CD4-positive, alpha-beta T cell treated with Interleukin-15 for 4 hours (primary cell): ENCODE measurements at places on chromosomes 3 and 15.

DNA sequence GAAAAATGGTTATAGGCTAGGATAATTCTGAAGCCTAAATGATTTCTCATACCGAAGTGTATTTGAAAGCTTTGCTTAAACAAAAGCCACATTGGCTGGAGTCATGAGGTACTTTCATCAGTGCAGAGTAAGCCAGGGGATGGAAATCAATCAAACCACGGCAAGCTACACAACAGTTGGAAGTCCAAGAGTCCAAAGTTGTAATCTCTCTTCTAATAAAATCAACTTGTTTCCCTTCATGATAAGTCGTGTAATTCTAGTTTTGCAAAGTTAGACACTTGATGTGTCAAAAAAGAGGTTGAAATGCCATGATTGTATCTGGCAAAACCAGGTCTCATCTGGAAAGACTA is 250.5 kb upstream of the VEPH1 start:
- no peak for DNase-seq

DNA sequence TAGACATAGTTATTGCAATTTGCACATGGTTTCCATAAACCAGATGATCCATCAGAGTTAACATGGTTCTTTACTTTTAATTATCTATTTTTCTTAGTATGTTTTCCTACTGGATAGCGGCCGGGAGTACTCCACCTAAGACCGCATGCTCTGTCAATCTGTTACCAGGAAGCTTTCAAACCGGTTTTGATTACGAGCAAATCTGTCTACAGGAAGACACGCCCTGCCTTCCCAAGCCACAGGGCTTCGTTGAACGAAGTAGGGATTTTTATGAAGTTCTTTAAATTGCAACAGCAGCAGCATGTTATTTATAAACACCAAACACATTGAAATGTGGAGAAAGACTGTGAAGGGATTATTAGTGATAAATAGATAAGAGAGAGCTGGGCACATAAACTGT is 283.3 kb upstream of the ROBO2 start:
- DNase-seq, result no peak

- DNase-seq, result no peak
Observed at GRCh38 chr3:73026111-73026759, 29.6 kb downstream of the PPP4R2 start.

DNA sequence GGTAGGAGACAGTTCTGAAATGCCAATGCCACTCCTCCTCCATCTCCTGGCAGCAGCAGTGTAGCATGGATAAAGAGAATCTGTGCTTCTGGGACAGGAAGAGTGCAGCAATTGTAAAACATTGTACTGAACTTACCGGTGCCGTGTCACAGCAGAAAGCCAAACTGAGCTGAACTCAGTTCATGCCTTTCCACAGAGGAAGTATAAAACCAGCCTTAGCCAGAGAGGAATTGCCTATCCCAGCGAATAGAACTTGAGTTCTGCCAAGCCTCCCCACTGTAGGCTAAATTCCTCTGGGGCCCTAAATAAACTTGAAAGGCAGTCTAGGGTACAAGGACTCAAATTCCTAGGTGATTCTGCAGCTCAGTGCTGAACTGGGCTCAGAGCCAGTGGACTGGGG is 148.8 kb downstream of the SLC9A9 start:
- no peak for DNase-seq

DNA sequence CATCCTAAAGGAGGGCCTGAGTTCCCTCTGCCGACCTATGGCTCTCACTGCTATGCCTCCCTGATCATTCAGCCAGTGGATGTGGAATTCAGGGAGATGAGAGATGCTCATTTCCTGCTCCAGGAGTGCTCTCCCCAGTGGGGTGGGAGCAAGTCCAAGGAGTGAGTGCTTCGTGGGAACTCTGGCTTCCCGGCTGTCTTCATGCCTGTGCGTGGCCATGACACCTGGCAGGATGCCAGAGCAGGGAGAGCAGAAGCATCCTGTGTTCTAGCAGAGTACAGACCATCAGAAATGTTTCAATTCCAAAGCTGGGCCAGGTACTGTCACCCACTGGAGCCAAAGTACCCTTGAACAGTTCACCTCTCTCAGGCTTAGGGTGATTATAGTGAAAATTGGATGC is 45.1 kb downstream of the APH1B start:
- DNase-seq, result no peak

GRCh38 chr3:87795701-87796100 is 263.1 kb downstream of the CGGBP1 start:
- no peak for DNase-seq

DNA sequence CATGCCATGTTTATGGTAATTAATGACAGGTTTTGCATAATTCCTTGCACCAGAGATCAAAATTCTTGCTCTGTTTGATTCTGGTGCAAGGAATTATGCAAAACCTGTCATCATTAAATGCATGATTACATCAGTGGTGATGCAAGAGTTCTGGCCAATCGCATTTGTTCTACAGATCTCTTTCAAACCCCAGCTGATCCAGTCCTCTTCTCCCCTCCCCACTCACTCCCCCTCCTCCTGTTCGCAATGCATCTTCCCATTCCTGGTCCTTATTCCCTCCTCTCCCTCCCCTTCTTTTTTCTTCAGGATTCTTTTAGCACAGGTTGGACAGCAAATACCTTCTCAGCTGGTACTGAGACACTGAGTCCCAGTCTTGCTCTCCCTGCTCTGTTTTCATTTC is 82.1 kb downstream of the GABRB3 start:
- no peak for DNase-seq

- DNase-seq, result no peak
Observed at GRCh38 chr3:80855482-80855881, 906.0 kb downstream of the GBE1 start.

- no peak for DNase-seq
Observed at GRCh38 chr15:45128971-45129639, 574 bp downstream of the DUOXA1 start.

- no peak for DNase-seq
Observed at GRCh38 chr3:122366379-122366749, 16.7 kb downstream of the MIX23 start.

GRCh38 chr3:90102146-90102545 is 994.7 kb downstream of the EPHA3 start:
- DNase-seq, result no peak

DNA sequence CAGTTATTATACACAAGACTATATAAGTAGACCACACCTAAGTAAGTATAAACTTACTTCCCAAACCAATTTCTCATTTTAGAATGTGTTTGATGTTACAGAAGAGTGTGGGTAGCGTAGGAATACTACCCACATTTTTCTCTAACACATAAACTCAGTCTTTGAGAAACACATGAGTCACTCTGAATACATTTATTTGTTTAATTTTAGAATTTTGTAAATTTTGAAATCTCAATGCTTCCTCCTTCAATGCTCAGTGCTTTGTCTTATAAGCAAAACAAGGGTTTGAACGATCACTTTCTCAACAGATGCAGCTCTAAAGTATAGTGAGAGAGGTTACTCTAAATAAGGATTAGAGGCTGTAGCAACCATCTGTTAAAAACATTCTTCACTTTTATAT is 700.8 kb downstream of the SI start:
- DNase-seq, result no peak

DNA sequence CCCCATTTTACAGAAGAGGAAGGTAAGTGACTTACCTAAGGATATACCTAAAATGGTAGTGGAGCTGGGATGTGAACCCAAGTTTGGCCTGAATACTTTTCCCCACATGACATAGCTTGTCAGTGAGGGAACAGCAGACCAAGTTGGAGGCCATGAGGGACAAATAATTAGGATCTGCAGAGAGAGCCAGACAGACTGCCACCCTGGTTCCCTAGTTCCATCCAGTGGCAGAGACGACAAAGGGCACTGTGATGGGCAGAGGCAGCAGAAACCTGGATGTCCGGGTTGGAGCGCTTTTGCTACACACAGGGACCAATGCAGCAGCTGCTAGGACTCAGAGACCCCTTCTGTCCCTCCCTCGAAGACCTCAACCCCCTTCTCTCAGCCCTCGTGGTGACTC is 1.2 kb downstream of the CPLX3 start:
- no peak for DNase-seq

GRCh38 chr15:88651971-88652370 is 13.2 kb downstream of the ISG20 start:
- DNase-seq, result no peak

- DNase-seq, result no peak
Observed at GRCh38 chr3:107111872-107112271, 265.4 kb upstream of the CCDC54 start.

DNA sequence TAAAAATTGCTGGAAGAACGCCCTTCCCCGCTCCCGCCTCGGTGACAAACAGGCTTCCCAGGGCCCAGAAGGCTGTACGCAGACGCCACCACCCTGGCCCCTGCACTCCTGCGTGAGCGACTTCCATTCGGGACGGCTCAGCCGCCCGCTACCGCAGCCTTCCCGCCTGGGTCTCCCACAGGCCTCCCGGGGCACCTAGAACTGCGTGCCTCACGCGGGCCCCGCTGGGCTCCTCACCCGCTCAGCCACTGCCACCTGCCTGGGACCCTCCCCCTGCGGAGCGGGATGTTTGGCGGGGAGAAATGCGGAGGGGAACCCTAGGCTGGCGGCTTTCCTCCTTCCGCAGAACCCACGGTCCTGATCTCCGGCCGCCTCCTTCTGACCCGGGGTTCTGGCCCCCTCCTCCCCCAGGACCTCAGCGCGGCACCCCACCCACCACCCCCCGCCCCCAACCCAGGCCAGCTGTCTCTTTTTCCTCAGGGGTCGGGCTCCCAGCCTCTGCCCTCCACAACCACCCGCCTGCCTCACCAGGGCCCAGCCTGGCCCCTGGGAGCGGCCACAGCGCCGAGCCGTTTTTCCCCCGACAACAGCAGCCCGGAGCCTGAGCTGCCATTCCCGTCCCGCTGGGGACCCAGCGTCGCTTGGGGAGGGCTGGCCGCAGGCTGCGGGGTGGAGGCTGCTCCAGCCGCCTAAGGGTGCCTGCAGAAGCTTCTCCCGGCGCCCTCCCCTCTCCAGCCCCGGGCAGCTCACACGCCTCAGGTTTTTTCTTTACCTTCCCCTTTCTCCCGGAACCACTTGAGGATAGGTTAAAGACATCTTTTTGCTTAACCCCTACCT is 27.6 kb upstream of the RAB7A start:
- DNase-seq, result no peak

DNA sequence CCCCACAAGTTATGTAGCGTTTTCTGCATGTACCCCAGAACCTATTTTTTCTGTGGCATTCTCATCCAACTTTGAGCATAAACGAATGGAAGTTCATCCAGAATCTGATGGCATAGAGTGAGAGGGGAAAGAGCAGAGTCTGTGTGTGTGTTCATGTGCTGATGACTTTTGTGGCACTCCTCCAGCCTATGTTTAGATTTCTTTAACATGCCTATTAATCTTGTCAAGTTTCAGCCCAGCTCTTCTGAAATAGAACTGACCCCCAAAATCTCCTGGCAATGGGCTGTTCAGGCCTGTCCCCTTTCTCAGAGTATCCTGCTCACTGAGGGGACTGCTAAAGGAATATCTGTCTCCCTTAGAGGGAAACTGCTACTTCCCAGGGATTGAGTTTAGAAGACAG is 56.4 kb upstream of the NEO1 start:
- DNase-seq, result no peak

- no peak for DNase-seq
Observed at GRCh38 chr15:72176159-72176558, 21.4 kb downstream of the GRAMD2A start.

GRCh38 chr3:52108302-52109232 is 45.7 kb downstream of the POC1A start:
- no peak for DNase-seq

DNA sequence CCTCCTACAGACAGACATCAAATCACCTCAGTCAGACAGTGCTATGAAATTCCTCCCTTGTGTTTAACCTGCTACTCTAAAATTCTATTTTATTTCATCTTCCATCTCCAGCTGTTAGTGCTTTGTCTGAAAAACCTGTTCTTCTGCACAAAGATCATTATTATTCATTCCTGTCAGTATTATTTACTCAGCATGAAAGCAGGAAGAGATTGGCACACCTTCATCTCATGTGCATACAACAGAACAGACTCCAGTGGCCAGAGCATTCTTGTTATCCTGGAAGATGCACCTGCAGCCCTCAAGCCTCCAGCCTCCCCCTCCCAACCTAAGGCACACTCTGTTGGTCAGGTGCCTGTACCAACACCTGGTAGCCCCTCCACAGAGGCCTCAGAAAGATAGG is 1.8 kb upstream of the ROPN1B start:
- no peak for DNase-seq

- DNase-seq, result no peak
Observed at GRCh38 chr3:25473246-25473645, 45.2 kb downstream of the RARB start.

GRCh38 chr3:30539206-30539605 is 67.2 kb upstream of the TGFBR2 start:
- DNase-seq, result no peak

DNA sequence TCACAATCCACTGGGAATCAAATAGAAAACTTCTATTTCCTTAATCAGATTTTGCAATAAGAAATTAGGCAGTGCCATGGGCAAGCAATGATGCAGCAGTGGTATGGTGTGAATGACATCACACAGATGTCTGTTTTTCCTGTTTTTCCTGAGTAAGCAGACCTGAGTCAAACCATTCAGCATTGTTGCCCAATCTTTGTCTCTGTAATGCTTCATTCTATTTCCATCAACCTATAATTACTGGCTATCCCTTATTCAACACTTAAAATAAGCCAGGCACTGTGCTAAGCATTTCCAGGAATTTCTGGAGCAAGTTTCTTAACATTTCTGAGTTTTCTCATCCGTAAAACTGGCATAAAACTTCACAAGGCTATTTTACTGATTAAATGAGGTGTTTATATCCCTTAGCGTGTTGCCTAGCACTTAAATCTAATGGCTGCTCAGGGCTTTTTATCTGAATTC is 11.3 kb upstream of the OXSR1 start:
- no peak for DNase-seq

DNA sequence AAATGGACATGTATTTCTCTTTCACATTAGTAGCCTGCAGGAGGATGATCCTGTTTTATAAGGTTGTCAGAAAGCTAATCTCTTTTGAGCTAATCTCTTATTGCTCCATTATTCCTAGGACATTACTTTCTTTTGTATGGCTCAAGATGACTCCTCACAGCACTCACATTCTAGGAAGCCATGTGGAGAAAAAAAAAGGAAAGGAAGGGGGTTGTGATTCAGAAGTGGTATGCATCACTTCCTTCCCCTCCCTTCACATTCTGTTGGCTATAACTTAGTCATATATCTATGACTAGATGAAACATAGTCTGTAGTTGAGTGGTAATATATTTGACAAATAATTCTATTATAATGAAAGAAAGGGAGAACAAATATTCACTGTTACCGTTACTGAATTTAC is 168.8 kb upstream of the TTC14 start:
- DNase-seq, result no peak

- no peak for DNase-seq
Observed at GRCh38 chr3:170425491-170426239, 7.0 kb downstream of the CLDN11 start.

DNA sequence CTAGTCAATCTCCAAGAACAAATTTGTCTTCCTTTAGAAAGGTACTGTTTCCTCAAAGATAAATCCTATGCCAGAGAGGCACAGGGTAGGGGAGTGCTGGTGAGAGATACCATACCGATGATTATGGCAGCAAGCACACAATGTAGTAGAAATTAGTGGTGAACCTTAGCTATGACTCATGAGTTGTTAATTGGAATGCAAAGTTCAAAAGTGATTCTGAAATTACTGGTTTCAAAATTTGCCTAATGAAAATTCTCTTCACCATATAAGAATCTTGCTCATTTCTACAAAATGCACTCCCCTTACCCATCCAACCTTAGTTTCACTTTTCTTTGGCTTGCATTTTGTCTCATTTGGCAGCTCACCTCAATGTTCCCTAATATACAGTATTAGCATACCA is 139.5 kb upstream of the SLC2A2 start:
- peak; percentile 1 for DNase-seq

GRCh38 chr3:37326144-37326543 is 151.8 kb upstream of the LRRFIP2 start:
- no peak for DNase-seq
